Fibroblast of pulmonary artery (primary cell): ENCODE measurements at places on chromosomes 16 and 17.

DNA sequence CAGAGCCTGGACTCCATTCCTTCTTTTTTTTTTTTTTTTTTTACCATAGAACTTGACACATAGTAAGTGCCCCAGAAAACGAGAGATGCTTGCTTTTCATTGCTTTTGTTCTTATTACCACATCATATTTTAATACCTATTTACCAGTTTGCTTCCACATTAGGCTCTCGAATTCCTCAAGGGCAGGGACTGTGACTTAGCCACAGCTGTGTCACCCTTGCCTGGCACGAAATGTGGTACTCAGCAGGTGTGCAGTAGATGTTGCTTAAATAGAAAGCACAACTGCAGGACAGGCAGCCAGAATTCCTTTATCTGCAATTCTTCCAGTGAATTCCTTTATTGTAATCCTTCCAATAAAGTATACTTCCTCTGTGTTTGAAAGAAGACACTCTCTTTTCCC, 393.0 kb downstream of the HAPSTR1 start:
- DNase-seq = no peak

DNA sequence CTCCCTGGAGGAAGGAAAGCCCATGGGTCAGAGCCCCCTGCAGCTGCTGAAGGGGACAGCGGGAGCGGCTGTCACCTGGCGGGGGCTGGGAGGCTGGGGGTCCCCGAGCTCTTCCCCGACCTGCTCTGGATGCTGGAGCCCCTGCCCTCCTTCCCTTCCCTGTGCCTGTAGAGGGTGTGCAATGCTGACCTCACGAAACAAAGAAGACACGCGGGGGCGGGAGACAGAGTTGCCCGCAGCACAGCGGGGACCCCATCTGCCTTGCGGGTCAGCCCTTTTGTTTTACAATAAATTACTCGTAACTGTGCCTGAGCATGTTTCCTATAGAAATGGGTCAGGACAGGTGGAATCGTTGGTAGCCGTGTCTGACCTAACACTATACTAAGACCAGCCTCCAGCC, 6.3 kb downstream of the SECTM1 start:
- DNase-seq = no peak

- DNase-seq = no peak
Observed at GRCh38 chr17:80352216-80352895, 62.6 kb upstream of the ENDOV start.

DNA sequence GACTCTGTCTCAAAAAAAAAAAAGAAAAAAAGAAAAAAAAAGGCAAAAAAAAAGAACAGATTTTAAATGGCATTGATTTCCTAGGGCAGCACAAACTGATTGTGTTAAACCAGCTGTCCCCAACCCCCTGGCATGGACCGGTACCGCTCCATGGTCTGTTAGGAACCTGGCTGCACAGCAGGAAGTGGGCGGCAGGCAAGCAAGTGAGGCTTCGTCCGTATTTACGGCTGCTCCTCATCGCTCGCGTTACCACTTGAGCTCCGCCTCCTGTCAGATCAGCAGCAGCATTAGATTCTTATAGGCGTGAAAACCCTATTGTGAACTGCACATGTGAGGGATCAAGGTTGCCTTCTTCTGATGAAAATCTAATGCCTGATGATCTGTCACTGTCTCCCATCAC, 26.6 kb downstream of the MGAT5B start:
- no peak for DNase-seq

DNA sequence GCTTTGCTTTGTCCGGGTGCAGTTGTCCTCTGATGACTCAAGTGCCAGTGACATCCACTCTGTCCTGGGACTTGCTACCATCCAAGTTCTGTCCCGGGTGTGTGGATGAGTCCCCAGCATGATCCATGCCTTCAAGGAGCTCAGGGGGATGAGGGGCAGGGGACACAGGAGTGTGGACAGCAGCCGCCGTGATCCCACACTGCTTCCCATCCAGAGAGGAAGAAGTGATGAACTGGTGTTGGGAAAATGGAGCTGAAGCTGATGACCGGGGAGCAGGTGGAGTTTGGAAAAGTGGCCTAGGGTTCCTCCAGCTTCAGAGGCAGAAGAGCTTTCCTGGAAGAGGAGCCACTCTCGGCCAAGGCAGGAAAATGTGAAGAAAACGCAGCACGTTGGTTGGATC, 249.6 kb upstream of the TNRC6C start:
- no peak for DNase-seq

DNA sequence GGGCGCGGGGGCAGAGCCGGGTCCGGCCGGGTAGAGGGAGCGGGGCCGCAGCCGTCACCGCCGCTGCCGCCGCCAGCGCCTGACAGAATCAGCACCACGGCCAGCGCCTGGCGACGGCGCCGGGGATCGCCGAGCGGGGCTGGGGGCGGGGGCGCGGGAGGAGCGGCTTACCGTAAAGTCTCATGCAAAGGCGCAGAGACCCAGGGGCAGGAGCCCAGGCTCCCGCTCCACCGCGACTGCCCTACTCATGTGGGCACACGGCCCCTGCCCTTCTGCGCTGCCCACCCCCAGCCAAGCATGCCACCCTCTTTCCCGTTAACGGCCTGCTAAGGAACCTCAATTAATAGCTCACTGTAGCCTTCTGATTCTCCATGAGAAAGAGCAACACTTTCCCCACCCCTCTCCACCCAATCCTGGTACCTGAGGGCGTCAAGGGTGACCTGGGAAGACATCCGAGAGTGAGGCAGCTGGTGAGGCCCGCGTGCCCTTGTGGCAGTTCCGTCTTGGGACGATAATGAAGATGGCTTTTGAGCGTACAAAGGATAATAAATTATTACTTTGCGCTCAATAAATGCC, at the start of gene SEZ6:
TSS of gene SEZ6 (minus strand) at position 98 of the 576 bp plus-strand sequence. CDS start 164 bp downstream, outside the sequence.
- DNase-seq = peak; percentile 65
